ENCODE measurements at places on chromosomes 2 and 18. TPM values are rescaled to one million over a fixed set of nuclear protein-coding genes. Genes with fewer than 3 reads are reported as not detected.

- H3K27ac ChIP-seq: no peak overlapping the region
- H3K4me1 ChIP-seq: no peaks in the 10 kb centered on the region
- H3K27me3 ChIP-seq: no peaks in the 10 kb centered on the region
- H3K4me3 ChIP-seq: no peak overlapping the region
- no peaks in the 10 kb centered on the region for H3K36me3 ChIP-seq
Measured at GRCh38 chr2:12870692-12871091, 154.0 kb downstream of the TRIB2 start.

GRCh38 chr2:134262684-134263083, 8.8 kb downstream of the MGAT5 start:
- no peaks in the 10 kb centered on the region for H3K36me3 ChIP-seq
- peaks cover 31% of the 10 kb centered on the region for H3K4me1 ChIP-seq
- peak overlapping the region; percentile 19 for H3K27ac ChIP-seq
- no peak for DNase-seq
- H3K27me3 ChIP-seq: no peaks in the 10 kb centered on the region
- no peak overlapping the region for H3K4me3 ChIP-seq

Gene FAHD2A
- total RNA-seq: 54.0 TPM

DNA sequence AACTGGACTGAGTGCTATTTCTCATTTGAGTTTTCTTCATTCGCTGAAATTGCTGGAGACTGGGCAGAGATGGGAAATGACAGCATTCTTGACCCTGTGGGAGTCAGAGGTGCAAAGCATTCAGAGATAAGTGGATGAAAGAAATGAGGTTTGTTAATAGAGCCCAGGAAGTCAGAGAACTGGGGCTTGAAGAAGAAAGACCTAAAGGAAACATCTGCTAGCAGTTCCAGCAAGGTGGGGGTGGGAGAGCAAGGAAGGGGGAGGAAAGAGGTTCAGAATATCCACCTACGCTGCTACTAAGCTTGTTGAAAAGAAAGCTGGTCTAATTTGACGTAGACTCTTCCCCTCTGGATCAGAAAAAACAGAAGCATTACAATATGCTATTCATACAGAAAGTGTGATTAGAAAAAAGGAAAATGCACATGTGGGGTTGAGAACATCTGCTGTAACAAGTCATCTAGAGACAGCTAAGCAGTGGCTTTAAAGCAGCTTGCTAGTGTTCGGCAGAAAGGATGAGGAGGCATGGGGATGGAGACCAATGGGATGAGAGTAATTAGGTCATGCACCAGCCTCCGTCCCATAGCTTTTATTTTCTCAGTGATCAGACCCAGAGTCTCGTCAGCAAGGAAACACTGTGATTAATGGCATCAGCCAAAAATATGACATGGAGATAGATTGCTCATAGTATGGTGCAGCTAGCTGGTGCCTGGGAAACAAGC, 29.7 kb downstream of the NAB1 start:
- H3K4me3 ChIP-seq: peak overlapping the region; percentile 22
- no peaks in the 10 kb centered on the region for H3K27me3 ChIP-seq
- H3K4me1 ChIP-seq: no peaks in the 10 kb centered on the region
- DNase-seq: no peak
- H3K36me3 ChIP-seq: peaks cover 5% of the 10 kb centered on the region
- no peak overlapping the region for H3K27ac ChIP-seq

Gene KRTCAP3
- total RNA-seq: not detected

GRCh38 chr2:138275292-138275690, 226.3 kb upstream of the SPOPL start:
- no peak overlapping the region for H3K27ac ChIP-seq
- H3K4me3 ChIP-seq: no peak overlapping the region
- peaks cover 3% of the 10 kb centered on the region for H3K4me1 ChIP-seq
- DNase-seq: no peak
- no peaks in the 10 kb centered on the region for H3K27me3 ChIP-seq
- no peaks in the 10 kb centered on the region for H3K36me3 ChIP-seq

DNA sequence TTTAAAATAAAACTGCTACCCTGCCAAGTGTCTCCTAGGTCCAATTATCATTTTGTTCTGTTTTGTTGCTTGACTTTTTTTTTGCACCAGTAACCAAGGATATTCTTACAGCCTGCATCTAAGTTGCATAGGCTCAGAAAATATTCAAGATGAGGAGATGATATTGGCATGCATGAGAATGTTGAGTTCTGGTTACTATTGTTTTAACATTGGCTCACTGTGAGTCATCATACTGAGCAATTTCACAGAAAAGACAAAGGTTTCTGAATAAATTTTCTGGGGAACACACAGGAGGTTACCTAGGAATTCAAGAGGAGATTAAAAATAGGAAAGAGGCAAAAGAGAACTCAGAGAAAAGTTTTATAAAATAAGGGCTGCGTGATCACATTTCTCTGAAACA, 84.8 kb upstream of the POU3F3 start:
- no peaks in the 10 kb centered on the region for H3K36me3 ChIP-seq
- no peak overlapping the region for H3K4me3 ChIP-seq
- no peak for DNase-seq
- no peaks in the 10 kb centered on the region for H3K27me3 ChIP-seq
- no peak overlapping the region for H3K27ac ChIP-seq

DNA sequence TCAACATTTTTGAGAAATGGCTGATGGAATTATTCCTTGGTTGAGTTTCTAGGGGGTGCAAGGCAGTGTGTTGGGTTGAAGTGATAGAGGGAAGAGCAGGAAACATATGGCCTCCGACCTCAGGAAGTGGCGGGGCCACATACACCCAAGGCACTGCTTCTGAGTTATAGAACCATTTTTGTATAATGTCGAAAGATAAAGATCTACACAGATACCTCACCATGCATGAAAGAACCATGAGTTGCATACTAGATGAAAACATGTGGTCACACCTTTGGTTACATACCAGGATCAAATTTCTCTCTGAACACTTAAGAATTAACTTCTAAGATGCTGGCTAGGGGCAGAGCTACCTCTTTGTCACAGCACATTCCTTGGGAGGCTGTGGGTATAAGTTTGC, 23.2 kb downstream of the LAMA3 start:
- H3K4me1 ChIP-seq: no peaks in the 10 kb centered on the region
- H3K27ac ChIP-seq: no peak overlapping the region
- DNase-seq: no peak
- no peaks in the 10 kb centered on the region for H3K27me3 ChIP-seq
- no peaks in the 10 kb centered on the region for H3K36me3 ChIP-seq
